ENCODE measurements at places on chromosomes 2 and 18. TPM values are rescaled to one million over a fixed set of nuclear protein-coding genes. Genes with fewer than 3 reads are reported as not detected.

Gene RPRM
- 1.5 TPM for total RNA-seq

Gene ABCG8
- total RNA-seq, result not detected

Gene ITPRIPL1
- total RNA-seq, result 1.9 TPM

Gene CKAP2L
- 4.0 TPM for total RNA-seq

Gene STON1
- 35.2 TPM for total RNA-seq

Gene CBLN2
- total RNA-seq, result 1.00 TPM

Gene ZNF407
- 14.1 TPM for total RNA-seq

Gene C1D
- total RNA-seq, result 16.5 TPM

Gene RAB31
- total RNA-seq, result 32.1 TPM

Gene SATB2
- total RNA-seq, result 2.9 TPM

Gene DNAJC5G
- not detected for total RNA-seq

Gene MOB1A
- total RNA-seq, result 117 TPM

Gene ANKRD23
- total RNA-seq, result 6.4 TPM

Gene MRPL33
- total RNA-seq, result 59.9 TPM

Gene PLB1
- total RNA-seq, result 8.0 TPM

Gene CXCR2
- 7.4 TPM for total RNA-seq

Gene ITGB6
- total RNA-seq, result 141 TPM

Gene FBXO41
- total RNA-seq, result 5.0 TPM

Gene LYG1
- 0.80 TPM for total RNA-seq

Gene FAM124B
- total RNA-seq, result 1.6 TPM

Gene C2orf66
- not detected for total RNA-seq

Gene COL4A4
- 14.0 TPM for total RNA-seq

Gene SLC9A2
- total RNA-seq, result 0.06 TPM

Gene PARD3B
- 38.7 TPM for total RNA-seq

Gene TRIM43
- total RNA-seq, result not detected

Gene SLC16A14
- 8.2 TPM for total RNA-seq

Gene RAX
- total RNA-seq, result not detected

Gene ALK
- 0.25 TPM for total RNA-seq

Gene SCN2A
- 0.17 TPM for total RNA-seq

Gene ATOH8
- 51.4 TPM for total RNA-seq

Gene PSME4
- total RNA-seq, result 54.6 TPM

Gene SLC40A1
- 553 TPM for total RNA-seq

Gene RAB6C
- total RNA-seq, result not detected

Gene HOXD10
- total RNA-seq, result 0.54 TPM

Gene KCNG2
- 0.80 TPM for total RNA-seq

Gene SLC8A1
- total RNA-seq, result 30.5 TPM

Gene CCNT2
- 83.9 TPM for total RNA-seq

Gene FAM161A
- 3.7 TPM for total RNA-seq

Gene MOCOS
- total RNA-seq, result 0.68 TPM

Gene CCDC141
- 48.1 TPM for total RNA-seq

Gene GALNT5
- total RNA-seq, result 35.9 TPM

Gene FOXD4L1
- not detected for total RNA-seq

Gene CPLX4
- not detected for total RNA-seq

Gene TCF7L1
- total RNA-seq, result 21.5 TPM

Gene LIMS3
- 1.2 TPM for total RNA-seq

Gene CCT4
- total RNA-seq, result 120 TPM

Gene AAK1
- 44.6 TPM for total RNA-seq

Gene ERICH2
- total RNA-seq, result 5.6 TPM

Gene GNLY
- not detected for total RNA-seq

Gene CFAP65
- 16.5 TPM for total RNA-seq

Gene PLCD4
- 4.7 TPM for total RNA-seq

All from lung (tissue), 17 donors.